Activated T-cell treated with anti-CD3 and anti-CD28 coated beads, Interleukin-2, amount 50 U/mL, for 72 hours (primary cell): ENCODE measurements at places on chromosomes 11 and 22. TPM values are rescaled to one million over a fixed set of nuclear protein-coding genes. Genes with fewer than 3 reads are reported as not detected.
A peak's percentile ranks its signal among the peaks of the same experiment; 100 is the strongest.

The SCGB1A1 gene
- not detected for total RNA-seq

DNA sequence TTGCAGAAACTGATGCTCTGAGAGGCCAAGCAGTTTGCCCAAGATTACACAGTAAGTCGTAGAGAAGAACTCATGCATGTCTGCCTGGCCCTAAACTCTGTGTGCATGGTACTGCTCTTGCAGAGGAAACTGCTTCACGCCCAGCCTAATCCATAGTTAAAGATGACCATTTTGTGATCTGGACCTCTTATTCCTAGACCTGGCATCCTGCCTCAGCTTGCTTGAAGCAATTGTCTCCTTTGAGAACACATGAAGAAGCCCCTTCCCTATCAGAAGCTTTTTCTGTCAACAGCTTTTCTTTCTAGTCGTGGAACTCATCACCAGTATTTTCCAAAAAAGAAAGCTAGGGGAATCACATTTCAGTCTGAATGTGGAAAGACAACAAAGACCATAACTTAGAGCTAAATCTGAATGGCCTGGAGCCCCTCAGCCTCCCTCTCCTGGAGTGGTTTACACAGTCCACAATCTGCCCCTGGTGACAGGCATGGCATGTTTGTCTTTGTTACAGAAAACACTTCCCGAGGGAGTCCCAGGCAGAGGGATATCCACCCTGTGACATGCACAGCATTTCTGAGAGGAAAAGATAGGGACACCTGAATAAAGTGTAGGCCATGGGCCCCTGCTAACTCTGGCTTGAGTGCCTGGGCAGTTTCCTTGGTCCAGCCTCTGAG lies 2.9 kb upstream of the FZD4 start:
- DNase-seq = no peak

The SPON1 gene
- total RNA-seq = 0.12 TPM

DNA sequence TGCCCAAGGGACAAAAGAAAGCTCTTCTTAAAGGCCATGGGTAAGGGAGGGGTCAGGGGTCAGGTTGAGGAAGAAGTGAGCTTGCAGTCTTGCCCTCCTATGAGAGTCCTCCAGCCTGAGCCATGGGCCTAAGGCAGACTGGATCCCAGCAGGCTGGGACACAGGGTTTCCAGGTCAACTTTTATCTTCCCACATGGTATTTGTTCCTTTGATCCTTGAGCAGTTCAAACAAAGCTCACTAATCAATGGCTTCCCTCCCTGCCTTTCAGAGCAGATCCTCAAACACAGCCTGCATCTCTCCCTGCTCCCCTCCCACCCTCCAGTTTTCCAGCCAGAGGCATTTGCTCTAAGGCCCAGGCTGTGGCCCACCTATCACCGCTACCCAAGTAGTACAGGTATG lies 589.3 kb downstream of the INSC start:
- DNase-seq = no peak

The SLC43A3 gene
- 159 TPM for total RNA-seq

- peak; percentile 24 for DNase-seq
Observed at GRCh38 chr11:35615921-35616900, 2.0 kb upstream of the FJX1 start.

- no peak for DNase-seq
Observed at GRCh38 chr11:103709371-103709770, 327.1 kb upstream of the DDI1 start.

The MFRP gene
- total RNA-seq = not detected

- DNase-seq = no peak
Observed at GRCh38 chr11:92136797-92137196, 87.8 kb upstream of the FAT3 start.

The TRIM29 gene
- not detected for total RNA-seq

DNA sequence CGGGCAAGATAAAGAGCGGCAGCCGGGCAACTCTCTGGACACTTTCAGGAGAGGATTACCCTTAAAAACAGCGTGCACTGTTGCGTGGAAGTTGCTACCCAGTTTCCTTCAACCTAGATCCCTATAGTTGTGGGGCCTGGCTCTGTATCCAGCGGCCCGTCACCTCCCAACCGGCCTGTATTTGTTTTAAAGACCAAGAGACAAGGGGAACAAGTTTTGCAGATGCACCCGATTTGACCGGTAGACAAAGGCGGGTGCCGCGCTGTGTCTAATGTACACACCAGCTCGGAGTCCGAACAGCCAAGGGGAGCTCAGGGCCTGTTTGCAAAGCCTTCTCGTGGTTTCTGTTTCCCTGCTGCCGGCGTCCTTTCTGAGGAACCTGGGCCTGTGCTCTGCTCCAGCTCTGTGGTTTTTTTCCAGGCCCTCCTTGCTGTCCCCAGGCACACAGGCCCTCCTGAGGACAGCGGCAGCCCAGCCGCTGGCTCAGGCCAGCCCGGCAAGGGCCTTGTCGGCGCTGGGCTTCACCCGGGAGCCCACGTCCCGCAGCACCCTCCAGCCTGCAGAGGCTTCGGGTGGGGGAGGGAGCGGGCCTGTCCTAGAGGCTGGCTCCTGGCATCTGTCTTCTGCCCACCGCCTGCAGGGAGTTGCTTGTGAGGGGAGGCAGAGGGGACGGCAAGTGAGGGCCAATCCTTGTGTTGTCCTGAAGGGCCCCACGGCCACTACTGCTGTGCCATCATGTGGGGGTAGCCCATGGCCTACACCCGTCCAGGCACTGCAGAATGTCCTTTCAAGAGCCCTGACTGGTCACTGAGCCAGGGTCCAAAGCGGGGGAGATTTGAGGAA lies 1.4 kb downstream of the TBX1 start:
- DNase-seq = no peak

The TREH gene
- not detected for total RNA-seq

The MAJIN gene
- 2.7 TPM for total RNA-seq

The DERL3 gene
- total RNA-seq = 2.6 TPM

DNA sequence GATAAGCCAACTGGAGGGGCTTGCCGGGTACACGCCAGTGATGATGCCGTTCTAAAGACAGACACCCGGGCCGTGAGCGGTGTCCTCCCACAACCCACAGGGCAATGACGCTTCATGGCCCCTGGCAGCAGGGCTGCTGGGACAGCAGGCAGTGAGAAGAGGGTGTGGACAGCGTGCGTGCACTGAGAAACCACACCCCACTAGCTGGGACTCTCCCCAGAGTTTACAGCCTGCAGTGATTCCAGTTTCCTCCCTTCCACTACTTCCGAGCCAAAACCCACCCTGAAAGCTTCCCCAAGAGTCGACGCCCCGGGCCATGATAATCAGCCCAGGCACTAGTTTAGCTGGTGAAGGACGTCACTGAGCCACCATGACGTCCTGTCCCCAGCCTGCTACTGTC lies 29.2 kb downstream of the CPT1A start:
- DNase-seq = no peak

GRCh38 chr22:46348099-46348695 lies 12.7 kb downstream of the TRMU start:
- no peak for DNase-seq

The ZDHHC5 gene
- 62.9 TPM for total RNA-seq

- DNase-seq = no peak
Observed at GRCh38 chr11:42576318-42576717, 735.5 kb upstream of the API5 start.

GRCh38 chr11:64765291-64765850 lies 5.6 kb upstream of the PYGM start:
- no peak for DNase-seq

- no peak for DNase-seq
Observed at GRCh38 chr11:109416601-109417000, 5.4 kb upstream of the C11orf87 start.

GRCh38 chr22:35984183-35985175 lies 44.1 kb downstream of the RBFOX2 start:
- DNase-seq = no peak

GRCh38 chr22:30079952-30080533 lies at the start of gene HORMAD2:
TSS of gene HORMAD2 (plus strand) at chr22:30080464. CDS start at chr22:30093953, 13,489 bp downstream.
- no peak for DNase-seq
